Stimulated activated CD8-positive, alpha-beta memory T cell treated with anti-CD3 and anti-CD28 coated beads, Interleukin-4, amount 100 ng/mL, for 48 hours (primary cell): ENCODE measurements at places on chromosomes 2 and 18.

DNA sequence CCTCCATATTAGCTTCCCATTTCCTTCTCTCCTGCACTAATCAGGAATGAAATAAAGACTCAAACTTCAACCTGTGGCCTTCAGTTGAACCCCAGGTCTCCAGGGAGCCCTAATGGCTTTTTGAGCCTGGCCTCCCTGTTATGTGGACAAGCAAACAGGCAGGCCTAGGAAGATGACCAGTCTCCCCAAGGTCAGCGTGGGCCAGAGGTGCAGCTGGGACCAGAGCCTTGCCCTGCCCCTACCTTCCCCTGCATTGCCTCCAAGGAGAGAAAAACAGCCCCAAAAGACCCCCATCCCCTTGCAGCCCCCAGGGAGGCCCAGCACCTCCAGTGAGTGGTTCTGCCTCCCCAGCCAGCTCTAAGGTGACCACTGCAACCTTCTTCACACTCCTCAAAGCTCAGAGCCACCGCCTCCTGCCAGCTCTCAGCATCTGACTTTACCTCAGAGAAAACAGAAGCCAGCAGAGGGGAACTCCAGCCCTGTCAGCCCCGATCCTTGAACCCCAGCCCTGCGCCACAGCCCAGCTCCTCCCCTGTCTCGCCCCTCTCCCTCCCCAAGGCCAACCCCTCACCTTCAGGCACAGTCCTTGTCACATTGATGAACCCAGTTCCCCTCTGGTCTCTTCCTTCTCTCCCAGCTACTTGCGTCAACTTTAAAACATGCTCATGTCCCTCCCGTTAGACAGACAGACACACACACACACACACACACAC is 59.5 kb upstream of the ID2 start:
- DNase-seq, result no peak

DNA sequence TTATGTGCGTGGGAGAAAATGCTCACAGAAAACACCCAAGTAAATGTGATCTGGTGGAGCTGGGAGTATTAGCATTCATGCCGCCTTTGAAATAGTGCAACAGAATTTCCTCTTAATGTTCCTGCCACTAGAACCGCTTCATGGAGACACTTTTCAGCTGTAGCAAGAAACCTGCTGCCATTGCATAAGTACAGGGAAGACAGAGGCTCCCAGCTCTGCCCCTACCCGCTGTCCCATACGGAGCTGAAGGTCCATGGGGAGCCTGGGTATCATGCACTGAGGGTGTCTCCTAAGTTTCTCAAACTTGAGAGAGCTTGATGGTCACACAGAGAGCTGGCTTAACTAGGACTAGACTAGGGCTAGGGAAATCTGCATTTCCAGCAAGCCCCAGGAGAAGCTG is 49.6 kb downstream of the CRIM1 start:
- DNase-seq, result no peak

- no peak for DNase-seq
Observed at GRCh38 chr2:181362561-181362960, 94.6 kb upstream of the ITGA4 start.

DNA sequence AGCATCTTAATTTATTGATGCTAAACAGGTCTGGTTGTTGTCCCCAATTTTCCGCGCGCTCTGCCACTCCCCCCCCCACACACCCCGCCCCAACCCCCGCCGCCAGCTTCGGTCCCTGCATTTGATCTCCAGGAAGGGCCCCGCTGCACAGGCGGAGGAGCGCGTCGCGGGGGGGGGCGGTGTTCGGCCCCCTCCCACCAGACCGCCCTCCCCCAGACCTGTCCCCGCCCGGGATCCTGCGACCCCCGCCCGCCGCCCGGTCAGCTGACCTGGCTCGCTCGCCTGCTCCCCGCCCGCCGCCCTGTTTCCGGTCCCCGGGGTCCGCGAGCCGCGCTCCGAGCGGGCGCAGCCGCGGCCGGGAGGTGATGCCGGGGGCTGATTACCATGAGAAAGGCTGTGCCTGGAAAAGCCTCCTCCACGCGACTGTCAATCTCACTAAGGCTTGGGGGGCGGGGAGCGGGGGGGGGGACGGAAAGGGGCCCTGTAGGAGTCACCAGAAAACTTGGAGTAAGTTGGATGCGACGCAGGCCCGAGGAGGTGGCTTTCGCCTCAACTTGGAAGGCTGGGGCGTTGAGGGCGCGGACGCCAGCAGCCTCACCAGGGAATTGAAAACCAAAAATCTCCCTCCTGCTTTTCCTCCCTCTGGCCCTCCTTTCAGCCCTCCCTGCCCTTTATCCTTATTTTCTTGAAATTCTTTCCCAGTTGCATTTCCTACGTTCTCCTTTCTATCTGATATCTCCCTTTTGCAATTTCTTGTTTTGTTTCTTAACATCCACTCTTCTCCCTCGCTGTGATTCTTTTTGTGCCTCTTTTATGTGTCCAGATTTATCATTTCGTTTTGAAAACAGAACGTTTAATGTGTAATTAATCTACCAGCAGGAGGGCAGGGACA is 4.4 kb upstream of the ZEB2 start:
- peak; percentile 54 for DNase-seq

GRCh38 chr2:180006231-180006630 is 866 bp downstream of the CWC22 start:
- DNase-seq, result no peak

DNA sequence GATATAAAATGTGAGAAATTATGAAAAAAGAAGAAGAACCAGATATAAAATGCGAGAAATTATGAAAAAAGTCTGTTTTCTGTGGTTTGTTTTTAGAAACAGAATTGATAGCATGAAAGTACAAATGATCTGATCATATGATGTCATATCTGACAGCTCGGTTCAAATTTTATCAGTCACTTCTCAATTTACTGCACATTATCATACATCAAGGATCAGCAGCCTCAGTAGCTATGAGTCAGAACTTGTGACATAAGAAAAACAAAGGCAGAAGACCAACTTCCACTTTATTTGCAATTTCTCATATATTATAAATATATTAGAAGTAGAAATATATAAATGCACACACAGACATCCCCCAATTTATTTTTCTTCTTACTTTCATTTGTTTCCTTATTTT is 634.0 kb downstream of the LRP1B start:
- no peak for DNase-seq

DNA sequence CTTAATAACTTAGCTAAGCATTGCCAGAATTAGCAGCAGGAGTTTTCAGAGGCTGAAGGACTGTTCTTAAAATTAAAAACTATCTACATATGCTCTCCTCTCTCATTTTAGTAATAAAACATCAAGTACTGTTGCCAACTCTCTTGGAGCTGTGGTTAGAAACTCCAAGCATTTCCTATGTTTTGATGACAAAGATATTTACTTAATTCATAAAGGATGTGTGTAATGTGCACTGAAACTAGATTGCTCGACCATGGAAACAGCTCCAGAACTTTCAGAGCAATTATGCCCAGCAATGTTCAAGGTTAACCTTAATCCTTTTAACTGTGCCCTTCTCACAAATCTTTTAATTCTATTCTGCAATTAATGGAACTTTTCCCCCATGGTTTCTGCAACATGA is 8.4 kb downstream of the GRP start:
- DNase-seq, result no peak

- no peak for DNase-seq
Observed at GRCh38 chr18:10169064-10169562, 255.3 kb downstream of the VAPA start.

DNA sequence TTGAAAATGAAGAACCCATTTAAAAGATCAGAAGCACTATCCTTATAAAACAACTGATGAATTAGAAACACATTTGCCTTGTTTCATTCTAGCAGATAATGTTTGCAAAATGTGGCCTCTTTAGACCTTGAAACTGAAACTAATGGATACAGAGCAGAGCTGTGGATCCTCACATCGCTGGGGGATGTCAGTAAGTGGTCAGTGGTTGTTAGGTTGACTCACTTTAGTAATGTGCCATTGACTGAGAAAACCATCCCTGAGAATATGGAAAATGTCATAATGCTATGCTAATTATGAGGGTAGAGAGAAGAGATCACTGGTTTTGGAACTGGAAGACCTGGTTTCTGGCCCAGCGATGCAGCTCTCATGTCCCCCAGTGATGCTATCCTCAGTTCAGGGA is 176.7 kb downstream of the MYO1B start:
- no peak for DNase-seq

DNA sequence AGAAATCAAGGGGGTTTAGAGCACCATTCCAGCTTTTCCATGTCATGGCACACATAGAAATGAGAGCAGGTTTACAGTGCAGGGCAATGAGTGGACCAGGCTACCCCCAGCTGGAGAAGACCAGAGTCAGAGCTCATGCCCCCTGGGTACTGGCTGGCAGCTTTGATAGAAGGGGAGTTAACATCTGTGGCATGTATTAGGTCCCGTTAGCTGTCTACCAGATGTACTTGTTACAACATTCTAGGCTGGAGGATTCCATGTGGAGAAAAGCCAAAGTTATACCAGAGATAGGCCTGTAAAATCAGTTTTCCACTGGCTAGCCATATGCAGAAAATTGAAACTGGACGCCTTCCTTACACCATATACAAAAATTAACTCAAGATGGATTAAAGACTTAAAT is 109.2 kb downstream of the CCDC85A start:
- no peak for DNase-seq

DNA sequence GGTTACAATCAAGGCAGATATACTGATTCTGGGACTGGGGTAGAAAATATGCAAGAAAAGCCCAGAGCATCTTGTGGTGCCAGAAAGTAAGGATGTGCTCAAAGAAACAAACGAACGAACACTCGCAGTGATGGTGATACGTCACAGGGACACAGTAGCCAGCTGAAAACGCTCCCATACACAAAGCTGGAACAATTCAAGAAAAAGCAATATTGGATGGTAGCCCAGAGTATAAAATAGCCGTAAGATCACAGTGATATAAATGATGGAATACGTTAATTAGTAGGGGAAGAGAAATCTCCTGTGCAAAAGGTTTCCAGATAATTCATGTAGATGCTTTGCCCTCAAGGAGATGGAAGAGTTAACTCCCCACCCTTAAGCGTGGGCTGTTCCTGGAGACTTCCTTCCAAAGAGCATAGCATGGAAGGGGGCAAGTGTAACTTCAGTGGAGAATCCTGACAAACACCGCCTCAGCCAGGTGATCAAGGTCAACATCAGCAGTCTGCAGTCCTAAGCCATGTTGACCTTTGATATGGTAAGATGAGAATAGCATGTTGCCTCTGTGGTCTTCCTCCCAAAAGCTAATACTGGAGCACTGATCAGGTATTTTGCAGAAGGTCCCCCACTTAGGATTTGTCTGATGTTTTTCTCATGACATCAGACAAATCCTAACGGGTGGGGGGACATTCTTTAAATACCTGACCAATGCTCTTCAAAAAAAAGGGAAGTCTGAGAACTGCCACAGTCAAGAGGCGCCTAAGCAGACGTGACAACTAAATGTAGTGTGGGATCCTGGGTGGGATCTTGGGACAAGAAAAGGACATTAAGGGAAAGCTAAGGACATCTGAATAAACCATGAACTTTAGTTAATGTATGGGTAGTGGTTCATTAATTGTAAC is 99.0 kb downstream of the NCK2 start:
- no peak for DNase-seq

DNA sequence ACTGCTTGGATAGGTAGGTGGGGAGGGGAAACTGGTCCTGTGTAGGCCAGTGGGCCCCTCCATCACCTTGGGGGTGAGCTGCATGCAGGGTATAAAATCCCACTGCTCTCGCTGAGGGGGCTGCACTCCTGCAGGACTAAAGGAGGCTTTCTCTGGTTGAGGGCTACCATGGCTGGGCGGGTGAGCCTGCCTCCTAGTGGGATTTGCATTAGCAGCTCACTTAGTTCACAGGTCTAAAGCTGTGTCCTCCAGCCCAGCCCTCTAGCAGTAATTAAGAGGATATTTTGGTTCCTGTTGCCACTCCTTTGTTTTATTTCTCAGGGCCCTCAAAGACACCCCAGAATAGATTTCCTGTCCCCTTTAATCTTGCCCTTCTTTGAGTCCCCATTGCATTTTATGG is 24.6 kb downstream of the TMEM127 start:
- no peak for DNase-seq

DNA sequence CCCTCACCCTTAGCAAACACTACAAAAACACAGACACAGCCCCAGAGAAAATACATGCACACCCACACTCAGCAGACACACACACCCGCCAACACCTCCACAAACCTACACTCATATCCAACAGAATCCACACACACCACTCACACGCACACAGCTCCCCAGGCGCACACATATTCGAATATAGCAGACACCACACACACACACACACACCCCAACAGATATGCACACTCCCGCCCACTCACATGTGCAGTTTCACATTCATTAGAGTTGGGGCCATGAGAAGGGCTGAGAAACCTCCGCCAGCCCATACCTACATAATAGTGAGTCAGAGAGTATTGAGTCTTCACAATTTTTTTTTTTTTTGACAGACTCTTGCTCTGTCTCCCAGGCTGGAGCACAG is 29.4 kb upstream of the NOTO start:
- DNase-seq, result peak; percentile 71

- DNase-seq, result no peak
Observed at GRCh38 chr2:195659114-195659513, 2.1 kb downstream of the SLC39A10 start.

GRCh38 chr2:147482111-147482895 is 362.5 kb upstream of the ACVR2A start:
- no peak for DNase-seq

GRCh38 chr2:121960251-121960650 is 204.8 kb downstream of the TSN start:
- DNase-seq, result no peak

DNA sequence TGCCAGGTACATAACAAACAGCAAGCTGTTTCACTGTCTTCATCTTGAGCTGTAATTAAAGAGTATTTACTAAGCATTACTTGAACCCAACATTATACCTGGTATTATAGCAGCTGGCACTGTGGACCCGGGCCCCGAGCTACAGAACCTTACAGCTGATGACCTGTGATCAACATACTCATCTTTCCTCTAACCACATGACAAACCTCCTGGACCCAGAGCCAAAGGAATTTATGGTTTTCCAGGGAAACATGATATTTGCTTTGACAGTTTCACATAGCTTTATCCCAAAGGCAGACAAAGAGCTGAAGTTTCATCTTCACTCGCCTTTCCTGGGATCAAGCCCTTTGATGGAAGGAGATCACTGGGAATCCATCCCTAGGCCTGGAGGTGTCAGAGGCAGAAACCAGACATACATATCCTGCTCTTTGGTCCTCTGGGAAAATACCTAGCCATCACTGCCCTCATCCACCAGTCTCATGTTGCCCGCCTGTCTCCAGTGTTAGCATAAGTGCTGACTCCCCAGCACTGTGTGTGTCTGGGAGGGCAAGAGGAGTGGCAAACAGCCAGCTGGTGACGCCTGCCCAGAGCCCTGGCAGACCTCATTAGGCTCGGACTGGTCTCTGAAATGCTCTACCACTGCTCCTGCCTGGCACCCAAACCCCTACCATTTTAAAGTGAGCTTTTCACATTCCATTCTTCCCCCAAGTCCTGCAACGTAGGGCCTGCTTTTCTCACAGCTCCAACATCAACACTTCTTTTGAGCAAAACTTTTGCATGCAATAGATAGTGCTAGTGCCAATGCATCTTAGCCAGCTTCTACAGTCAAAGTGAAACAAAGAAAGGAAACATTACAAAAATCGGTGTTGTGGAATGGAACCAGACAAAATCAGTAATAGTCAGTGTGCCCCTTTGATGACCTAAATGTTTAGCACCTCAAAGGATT is 138.8 kb upstream of the CTAGE1 start:
- DNase-seq, result no peak

- DNase-seq, result no peak
Observed at GRCh38 chr2:178002038-178002437, 70.5 kb downstream of the PDE11A start.
